Neural progenitor cell (in vitro differentiated cells): ENCODE measurements at places on chromosomes 3 and 15.

GRCh38 chr3:18079739-18080138 lies 337.3 kb upstream of the TBC1D5 start:
- no peak for DNase-seq

- DNase-seq = no peak
Measured at GRCh38 chr3:45976191-45977091, 19.2 kb downstream of the FYCO1 start.

GRCh38 chr3:38548154-38548931 lies 52.2 kb downstream of the EXOG start:
- DNase-seq = peak; percentile 32

GRCh38 chr15:80567721-80568157 lies 127.4 kb upstream of the ABHD17C start:
- DNase-seq = peak; percentile 83

- no peak for DNase-seq
Measured at GRCh38 chr3:9730657-9731205, 804 bp upstream of the BRPF1 start.

DNA sequence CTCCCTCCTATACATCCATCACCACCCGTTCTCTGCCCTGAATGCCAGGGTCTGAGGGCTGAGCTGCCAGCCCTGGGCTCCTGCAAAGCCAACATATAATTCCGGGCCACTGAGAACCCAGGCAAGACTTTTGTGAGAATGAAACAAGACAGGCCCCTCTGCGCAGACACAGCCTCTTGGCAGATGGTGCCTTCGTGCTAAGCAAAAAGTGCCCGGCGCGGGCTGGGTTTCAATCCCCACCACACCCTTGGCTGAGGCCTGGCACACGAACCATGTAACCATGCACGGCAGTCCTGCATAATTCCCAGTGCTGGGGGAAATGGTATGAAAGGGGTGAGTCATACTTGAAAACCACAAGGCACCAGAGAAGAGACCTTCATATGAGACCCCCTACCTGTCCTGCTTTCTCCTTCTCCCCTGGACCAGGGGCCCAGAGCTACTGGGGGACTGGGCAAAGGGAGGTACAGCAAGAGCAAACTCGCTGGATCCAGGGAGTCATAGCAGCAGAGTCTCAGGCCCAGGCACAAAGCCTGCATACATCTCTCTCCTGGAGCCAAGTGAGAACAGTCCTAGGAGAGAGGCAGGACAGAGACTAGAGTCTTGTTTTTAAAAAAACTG lies 26.1 kb upstream of the LOXL1 start:
- no peak for DNase-seq

DNA sequence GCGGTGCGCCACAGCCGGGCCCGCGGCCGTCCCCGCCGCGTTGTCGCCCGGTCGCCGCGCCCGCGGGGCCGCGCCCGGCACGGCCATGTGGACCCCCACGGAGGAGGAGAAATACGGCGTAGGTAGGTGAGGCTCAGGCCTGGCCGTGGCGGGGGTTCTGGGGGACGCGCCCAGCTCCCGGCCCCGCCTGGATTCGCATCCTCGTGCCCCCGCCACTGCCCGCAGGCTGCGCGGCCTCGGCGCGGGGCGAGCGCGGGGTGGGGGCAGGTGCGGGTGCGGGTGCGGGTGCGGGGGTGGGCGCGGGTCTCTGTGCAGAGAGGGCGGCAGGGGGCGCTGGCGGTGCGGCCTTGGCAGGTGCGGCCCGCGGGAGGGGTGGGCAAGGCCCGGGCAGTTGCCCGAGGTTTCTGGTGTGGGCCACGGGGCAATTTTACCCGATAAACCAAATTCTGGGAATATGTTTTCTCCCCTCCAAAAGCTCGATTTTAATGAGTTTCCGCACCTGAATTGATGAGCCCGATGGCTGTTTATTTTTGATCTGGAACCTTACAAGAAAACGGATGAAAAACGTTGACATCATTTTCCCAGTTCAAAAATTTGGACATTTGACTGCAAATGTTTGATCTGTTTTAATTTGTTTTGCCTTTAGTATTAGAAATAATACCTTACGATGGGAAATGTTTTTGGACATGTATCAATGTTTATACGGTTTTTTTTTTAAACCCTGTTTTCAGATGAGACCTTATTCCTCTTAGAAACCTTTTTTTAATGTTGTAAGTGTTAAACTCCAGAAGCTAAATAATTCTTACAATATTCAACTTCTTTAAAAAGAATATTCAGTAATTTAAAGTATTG lies 678 bp downstream of the DOCK3 start:
- peak; percentile 85 for DNase-seq

DNA sequence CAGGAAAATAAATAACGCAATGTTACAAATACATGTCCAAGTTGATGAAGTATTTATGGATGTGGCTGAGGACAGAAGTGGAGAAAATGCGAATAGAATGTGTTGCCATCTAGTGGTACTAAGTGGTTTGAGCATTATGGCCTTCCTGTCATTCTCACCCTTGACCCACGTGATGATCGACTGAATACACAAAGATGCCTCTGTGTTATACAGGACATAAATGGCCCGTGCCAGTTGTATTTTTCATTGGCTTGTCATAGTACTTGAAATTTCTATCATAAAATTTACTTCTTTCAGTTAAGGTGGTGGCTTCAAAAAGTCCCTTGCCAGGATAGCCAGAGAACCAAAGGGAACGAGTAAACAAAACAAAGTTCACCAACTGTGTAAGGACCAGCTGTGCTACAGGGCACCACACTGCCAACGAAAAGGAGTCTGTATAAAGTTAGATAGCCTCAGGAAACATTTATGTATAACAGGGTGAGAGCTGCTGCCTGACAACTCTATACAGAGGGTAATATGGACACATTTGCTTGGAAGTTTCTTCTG lies 103.7 kb downstream of the MYH15 start:
- peak; percentile 52 for DNase-seq
